ENCODE measurements at places on chromosomes 5 and 9.

DNA sequence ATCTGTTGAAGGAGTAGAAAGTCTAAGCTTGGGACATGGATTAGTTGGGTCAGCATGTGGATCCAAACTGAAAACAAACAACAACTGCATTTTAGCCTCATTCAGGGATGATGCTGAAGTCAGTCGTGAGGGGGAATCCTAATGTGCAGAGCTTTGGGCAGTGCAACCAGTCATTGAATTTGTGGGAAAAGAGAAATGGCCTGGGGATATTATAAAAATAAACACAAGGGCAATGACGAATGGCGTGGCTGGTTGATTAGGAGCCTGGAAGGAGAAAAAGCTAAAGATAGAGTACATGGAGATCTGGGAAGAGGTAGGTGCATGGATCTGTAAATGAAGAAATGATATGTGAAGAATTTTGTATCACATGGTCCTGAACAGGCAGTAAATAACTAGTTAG is 477.6 kb downstream of the TLE1 start:
- no peak for DNase-seq

GRCh38 chr5:148387325-148387724 is 3.6 kb downstream of the FBXO38 start:
- no peak for DNase-seq

GRCh38 chr5:160230686-160231527 is 1.6 kb downstream of the FABP6 start:
- no peak for DNase-seq

DNA sequence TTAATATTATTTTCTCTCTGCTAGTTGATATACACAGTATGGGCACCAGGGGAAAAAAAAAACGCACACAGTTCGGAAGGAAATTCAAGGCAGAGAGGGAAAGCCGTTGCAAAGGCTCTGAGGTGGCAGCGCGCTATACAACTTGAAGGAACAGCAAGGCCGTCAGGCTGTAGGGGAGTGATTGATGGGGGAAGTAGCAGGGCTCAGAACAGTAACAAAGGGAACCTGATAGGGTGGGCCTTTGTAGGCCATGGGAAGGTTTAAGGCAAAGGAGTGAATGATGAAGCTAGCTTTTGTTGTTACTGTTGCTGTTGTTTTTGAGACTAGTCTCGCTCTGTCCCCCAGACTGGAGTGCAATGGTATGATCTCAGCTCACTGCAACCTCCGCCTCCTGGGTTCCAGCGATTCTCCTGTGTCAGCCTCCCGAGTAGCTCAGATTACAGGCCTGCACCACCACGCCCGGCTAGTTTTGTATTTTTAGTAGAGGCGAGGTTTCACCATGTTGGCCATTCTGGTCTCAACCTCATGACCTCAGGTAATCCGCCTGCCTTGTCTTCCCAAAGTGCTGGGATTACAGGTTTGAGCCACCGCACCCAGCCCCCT is 27.0 kb downstream of the AQP7 start:
- no peak for DNase-seq

GRCh38 chr5:54387659-54388232 is 67.8 kb upstream of the HSPB3 start:
- DNase-seq, result no peak

DNA sequence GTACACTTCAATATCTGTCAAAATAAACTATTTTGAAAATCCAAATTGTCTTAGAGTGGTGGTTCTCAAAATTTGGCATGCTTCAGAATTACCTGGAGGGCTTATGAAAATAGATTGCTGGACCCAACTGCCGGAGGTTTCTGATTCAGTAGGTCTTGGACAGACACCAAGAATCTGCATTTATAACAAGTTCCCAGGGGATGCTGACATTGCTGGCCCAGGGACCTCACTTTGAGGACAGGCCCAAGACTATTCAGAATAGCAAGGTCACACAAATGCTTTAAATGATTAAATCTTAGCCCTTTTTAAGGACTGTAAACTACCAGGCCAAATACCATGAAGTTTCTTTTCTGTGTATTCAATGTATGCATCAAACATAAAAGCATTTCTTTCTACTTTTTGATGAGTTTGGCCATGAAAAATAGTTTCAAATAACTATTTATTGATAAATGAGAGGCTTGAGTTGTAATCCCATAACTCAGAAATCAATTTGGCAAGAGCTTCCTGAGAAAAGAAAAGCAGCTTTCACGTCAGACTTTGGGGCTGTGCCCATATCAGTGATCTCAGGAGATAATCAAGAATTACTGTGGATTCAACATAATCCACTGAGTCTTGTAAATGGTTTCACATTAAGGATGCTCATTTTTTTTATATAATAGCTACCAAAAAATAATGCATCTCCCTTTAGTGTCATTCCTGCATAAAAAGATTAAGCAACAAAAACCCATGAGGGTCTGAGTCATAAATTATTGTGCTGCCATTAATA is 191.4 kb downstream of the FRMD3 start:
- DNase-seq, result no peak

- no peak for DNase-seq
These were observed 104.3 kb upstream of the SIMC1 start for GRCh38 chr5:176133877-176134276.

- DNase-seq, result no peak
These were observed 80.0 kb upstream of the CTNND2 start for GRCh38 chr5:11984196-11984595.

- no peak for DNase-seq
These were observed 612 bp upstream of the ATG10 start for GRCh38 chr5:81971111-81971711.

- no peak for DNase-seq
These were observed 388 bp downstream of the ANKS6 start for GRCh38 chr9:98795970-98796363.

DNA sequence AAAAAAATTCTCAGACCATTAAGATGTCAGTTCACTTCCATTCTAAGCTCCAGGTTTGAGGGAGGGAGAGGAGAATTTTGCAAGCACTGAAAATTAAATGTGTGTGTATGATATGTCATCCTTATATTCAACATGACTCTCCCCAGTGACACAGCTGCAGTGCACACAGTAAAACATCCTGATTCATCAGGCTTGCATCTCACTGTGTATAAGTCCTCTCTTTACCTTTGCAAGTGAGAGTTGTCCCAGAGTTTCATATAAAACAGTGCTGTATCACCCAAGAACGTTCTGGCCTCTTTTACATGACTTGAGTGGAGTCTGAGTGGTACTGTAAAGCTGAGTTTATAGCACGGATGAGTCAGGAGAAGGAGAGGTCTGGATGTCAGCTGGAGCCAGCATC is 50.0 kb downstream of the DMRT2 start:
- no peak for DNase-seq

DNA sequence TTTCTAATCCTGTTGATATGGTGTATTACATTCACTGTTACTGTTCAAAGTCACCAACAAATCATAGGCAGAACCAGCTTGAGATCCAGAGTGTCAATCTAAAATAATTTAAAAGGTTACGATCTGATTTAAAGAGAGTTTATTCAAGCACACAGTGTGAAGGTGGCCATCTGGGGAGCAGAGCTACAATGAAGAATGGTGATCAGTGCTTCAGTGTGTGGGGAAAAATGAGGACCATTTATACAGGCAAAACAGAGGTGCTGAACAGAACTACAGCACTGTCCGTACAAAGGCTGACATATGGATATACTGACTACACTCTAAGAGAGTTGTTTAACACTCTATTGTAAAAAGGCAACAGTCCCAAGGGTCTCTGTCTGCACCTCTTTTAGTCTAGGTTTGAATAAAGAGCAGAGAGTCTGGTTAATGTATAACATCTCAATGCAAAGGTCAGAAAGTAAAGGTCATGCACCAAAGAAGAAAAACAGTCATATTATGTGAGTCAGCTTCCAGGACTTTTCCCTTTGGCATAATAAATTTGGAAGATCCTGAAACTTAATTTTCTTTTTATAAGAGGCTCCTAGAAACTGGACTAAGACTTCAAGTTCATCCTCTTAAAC is 29.7 kb upstream of the TDRD7 start:
- DNase-seq, result no peak

- no peak for DNase-seq
These were observed 3.6 kb downstream of the IARS1 start for GRCh38 chr9:92289708-92290390.

DNA sequence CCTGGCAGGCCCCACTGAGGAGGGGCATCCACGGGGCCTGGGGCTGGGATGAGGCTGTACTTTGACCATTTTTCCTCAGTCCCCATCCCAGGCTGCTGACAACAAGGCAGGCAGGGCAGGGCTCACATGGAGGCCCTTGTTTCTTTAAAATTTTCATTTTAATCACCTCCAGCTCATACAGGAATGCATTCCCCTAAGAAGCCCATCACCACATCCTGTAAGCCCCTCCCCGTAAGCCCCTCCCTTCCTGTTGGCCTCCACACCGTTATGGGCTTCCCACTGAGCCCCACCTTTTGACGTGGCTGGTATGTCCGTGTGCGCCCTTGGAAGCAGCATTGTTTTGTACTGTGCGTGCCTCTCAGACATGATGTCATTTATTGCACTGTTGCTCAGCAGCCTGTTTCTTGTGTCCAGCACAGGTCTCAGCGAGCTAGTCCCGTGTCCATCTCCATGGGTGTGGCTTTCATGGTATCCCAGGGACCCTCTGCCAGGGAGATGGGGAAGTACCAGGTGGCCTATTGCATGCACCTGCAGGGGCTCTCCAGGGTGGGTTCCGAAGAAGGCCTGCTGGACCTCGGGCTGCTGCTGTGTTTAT is 22.4 kb downstream of the PHF2 start:
- no peak for DNase-seq

GRCh38 chr5:63043792-63044191 is 465.2 kb downstream of the LRRC70 start:
- DNase-seq, result no peak

GRCh38 chr9:14221119-14221518 is 92.8 kb downstream of the NFIB start:
- no peak for DNase-seq

GRCh38 chr9:136098844-136099243 is 3.8 kb upstream of the NACC2 start:
- no peak for DNase-seq

GRCh38 chr5:40006260-40006659 is 581.5 kb upstream of the DAB2 start:
- DNase-seq, result no peak
